ENCODE measurements at places on chromosomes 6 and 20.

DNA sequence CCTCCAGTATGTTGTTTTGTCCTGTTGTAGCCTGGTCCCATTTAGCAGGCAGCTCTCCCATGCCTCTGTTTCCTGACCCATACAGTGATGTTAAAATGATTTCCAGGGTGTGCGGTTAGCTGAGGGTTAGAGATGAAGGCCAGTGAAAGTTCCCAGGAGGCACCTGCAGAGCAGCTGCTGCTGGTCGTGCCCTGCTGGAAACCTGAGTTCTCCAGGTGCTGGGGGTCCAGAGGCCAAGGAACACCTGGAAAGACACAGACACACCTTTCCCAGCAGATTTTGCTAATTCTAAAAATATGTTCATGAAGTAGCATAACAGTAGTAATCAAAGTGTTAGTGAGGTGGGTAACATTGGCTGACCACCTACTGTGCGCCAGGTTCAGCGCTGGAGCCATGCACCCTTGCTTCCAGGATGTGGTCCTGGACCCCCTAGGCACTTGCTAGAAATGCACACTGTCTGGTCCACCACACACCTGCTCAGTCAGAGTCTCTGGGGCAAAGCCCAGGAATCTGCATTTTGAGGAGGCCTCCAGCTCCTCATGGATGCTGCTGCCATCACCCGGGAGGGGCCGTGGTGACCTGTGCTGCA, 118.7 kb downstream of the SYNDIG1 start:
- no peak for DNase-seq

- no peak for DNase-seq
These were observed 294.4 kb downstream of the KCNQ5 start for GRCh38 chr6:72916298-72916697.

- no peak for DNase-seq
These were observed 136.7 kb upstream of the CARMIL1 start for GRCh38 chr6:25142506-25142905.

DNA sequence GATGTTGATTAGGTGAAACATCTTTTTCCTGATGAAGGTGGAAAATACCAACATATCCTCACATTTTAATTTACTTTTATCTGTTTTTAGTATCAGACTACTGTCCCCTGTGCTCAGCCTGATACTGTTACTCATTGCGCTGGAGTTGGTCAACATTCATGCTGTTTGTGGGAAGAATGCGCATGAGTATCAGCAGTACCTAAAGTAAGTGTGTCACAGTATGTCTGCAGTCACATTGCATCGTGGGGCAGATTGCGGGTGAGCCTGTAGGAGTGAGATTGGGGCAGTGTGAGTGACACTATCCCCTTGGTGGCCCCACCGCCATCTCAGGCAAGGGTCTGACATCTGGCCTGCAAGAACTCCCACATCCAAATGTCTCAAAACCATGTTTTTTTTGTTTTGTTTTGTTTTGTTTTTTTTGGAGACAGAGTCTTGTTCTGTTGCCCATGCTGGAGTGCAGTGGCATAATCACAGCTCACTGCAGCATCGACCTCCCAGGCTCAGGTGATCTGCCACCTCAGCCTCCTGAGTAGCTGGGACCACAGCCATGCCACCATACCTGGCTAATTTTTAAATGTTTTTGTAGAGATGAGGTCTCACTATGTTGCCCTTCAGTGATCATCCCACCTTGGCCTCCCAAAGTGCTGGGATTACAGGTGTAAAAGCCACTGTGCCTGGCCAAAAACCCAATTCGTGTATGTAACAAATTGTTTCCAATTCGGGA, 27.8 kb downstream of the ERMARD start:
- no peak for DNase-seq

- no peak for DNase-seq
These were observed 162.0 kb downstream of the FAXC start for GRCh38 chr6:99187429-99187828.

DNA sequence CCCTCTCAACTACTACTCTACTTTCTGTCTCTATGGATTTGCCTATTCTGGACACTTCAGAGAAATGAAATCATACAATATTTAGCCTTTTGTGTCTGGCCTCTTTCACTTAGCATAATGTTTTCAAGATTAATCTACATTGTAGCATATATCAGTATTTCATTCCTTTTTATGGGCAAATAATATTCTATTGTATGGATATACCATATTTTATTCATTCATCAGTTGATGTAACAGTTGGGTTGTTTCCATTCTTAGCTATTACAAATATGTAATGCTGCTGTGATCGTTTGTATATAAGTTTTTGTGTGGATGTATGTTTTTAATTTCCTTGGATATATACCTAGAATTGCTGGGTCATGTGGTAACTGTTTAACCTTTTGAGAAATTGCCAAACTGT, 23.4 kb downstream of the FAM184A start:
- DNase-seq, result no peak

DNA sequence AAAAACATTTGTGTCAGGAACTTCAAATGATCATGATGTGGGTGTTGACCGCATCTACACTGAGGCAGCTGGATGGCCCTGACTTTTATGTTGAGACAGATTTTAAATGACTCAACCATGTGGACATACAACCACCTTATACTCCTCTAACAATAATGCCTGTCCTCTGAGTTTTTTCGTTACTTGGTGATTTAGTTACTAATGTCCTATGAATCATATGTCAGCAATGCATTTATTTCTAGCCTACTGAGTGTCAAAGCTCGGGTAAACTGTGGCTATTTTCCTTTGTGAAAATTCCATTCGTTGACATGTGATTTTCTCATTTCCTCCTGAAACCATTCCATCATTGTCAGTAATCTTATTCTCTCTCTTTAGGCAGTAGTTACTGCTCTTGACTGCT, 38.9 kb upstream of the NKX2-4 start:
- DNase-seq, result no peak

GRCh38 chr20:38126146-38126921, 38.7 kb downstream of the TGM2 start:
- no peak for DNase-seq

DNA sequence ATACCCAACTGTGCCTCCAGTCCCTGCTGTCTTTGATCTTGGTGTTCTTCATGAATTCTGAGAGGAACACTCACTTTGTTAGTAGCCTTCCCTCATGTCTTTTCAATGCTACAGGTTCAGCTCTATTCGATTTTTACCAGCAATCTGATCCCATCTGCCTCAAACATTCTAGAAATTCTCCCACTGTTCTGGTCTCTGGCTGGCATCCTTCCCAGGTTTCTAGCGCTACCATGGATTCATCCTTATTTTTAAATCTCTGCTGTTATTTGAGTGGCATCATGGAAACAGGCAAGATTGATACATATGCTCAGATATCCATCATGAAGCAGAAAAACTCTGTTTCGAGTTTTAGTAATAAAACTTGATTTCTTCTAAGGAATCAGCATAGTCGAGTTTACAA, 94.8 kb downstream of the GRM1 start:
- DNase-seq, result no peak

GRCh38 chr6:66199171-66199570, 492.1 kb upstream of the EYS start:
- no peak for DNase-seq

GRCh38 chr6:6714118-6714897, 125.8 kb downstream of the LY86 start:
- no peak for DNase-seq

GRCh38 chr6:54112151-54112650, 958 bp downstream of the MLIP start:
- DNase-seq, result no peak

Measured in activated CD4-positive, alpha-beta T cell treated with anti-CD3 and anti-CD28 coated beads, Interleukin-2, Interleukin-4, amounts not matched to agents 100 ng/mL and 50 ng/mL, durations not matched to agents 16 hours and 8 hours (primary cell).